Mucosa of descending colon (tissue), 3 donors: ENCODE measurements at places on chromosomes 4 and X. TPM values are rescaled to one million over a fixed set of nuclear protein-coding genes. Genes with fewer than 3 reads are reported as not detected.

GRCh38 chr4:114964026-114964425 lies 149.4 kb downstream of the NDST4 start:
- DNase-seq = no peak

DNA sequence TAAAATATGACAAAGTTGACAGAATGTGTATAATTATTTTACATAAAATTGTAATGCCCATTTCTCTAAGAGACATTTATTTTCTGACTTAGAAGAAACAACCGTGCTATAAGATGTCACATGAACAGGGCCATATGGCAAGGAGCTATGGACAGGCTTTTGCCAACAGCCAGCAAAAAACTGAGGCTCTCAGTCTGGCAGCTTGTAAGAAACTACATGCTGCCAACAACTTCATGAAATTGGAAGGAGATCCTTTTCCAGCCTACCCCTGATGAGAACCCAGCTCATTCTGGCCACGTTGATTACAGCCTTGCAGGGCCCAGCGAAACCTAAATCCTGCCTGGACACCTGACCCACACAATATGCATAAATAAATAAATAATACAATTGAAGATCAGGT lies 250.3 kb upstream of the ARSJ start:
- no peak for DNase-seq

GRCh38 chr4:19304028-19304427 lies 947.7 kb upstream of the SLIT2 start:
- no peak for DNase-seq

DNA sequence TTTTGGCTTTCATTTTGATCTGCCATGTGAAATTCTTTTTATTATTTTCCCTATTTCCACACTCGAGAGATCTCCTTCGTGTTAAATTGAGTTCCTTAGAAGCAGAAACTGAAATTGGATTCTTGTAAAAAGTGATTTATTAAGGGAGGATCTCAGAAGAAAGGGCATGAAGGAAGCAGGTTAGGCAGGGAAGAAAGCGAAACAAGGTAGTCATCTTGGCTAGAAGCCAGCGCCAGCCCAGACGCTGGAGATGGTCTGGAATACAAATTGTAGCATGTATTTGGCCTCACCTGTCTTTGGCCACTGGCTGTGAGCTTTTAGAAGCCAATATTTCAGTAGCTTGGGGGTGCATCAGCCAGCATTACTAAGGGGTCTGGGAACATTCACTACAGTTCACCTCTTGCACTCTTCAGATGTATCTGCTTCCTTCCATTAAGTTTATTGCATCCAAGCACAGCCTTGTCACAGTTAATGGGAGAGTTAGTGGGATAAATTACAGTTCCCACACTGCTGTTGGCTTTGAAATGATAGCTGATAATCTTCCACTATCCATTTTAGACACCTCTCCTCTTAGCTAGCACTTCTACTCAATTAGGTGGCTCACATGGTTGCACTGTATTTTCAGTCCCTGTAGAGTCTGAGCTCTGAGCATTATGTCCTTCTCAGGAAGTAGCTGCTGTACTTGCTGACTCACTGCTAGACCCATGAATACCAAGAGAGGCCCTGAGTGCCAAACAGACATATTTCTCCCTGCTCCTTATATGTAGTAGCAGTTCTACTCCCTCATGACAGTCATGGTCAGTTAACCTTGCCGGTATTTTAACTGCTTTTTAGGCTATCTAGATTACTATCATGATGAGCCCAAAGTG lies 14.6 kb downstream of the GRXCR1 start:
- no peak for DNase-seq

DNA sequence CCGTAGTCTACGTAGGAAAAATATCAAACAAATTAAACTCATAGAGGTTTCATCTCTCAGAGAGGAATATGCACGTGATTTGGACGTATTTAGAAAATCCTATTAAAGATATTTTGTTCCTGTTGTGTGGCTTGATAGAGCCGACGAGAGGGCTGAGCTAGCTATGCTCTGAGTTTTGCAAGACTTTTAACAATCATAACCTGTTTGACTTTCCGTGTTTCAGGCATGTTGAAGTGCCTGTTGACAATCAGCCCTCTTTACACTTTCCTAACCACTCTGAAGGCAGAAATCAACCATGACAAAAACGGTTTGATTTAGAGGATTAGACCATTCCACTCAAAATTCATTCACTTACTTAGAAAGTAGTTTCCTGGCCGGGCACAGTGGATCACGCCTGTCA lies 297.3 kb downstream of the ASMT start:
- DNase-seq = no peak

- DNase-seq = no peak
Measured at GRCh38 chr4:8185295-8185694, 13.8 kb upstream of the SH3TC1 start.

USP26 gene
- total RNA-seq = not detected

EPHA5 gene
- 0.14 TPM for total RNA-seq

BEX1 gene
- 7.3 TPM for total RNA-seq

MAOB gene
- total RNA-seq = 6.6 TPM
